ENCODE measurements at places on chromosomes 2 and 18. TPM values are rescaled to one million over a fixed set of nuclear protein-coding genes. Genes with fewer than 3 reads are reported as not detected.

The SLC35G4 gene
- total RNA-seq, result not detected

The MAP3K19 gene
- not detected for total RNA-seq

The COLEC12 gene
- 2.7 TPM for total RNA-seq

The SERPINE2 gene
- total RNA-seq, result 26.9 TPM

The B4GALT6 gene
- not detected for total RNA-seq
